ENCODE measurements at places on chromosomes 11 and 22. TPM values are rescaled to one million over a fixed set of nuclear protein-coding genes. Genes with fewer than 3 reads are reported as not detected.

OR51I1 gene
- total RNA-seq: not detected

OTOG gene
- not detected for total RNA-seq

NLRP10 gene
- total RNA-seq: not detected

LAYN gene
- 22.3 TPM for total RNA-seq

OR4B1 gene
- not detected for total RNA-seq

DCDC1 gene
- total RNA-seq: not detected

KCNK7 gene
- total RNA-seq: 12.0 TPM

SHANK2 gene
- total RNA-seq: 11.0 TPM

OR8G5 gene
- not detected for total RNA-seq

BIRC3 gene
- 7.1 TPM for total RNA-seq

TPBGL gene
- total RNA-seq: 1.7 TPM

NUDT22 gene
- total RNA-seq: 38.8 TPM

DRD2 gene
- 0.49 TPM for total RNA-seq

PRR5L gene
- 27.5 TPM for total RNA-seq

TSSK2 gene
- total RNA-seq: not detected

ST14 gene
- 43.2 TPM for total RNA-seq

PDE3B gene
- total RNA-seq: 10.1 TPM

OR4A16 gene
- not detected for total RNA-seq

TNNI2 gene
- not detected for total RNA-seq

VSTM5 gene
- not detected for total RNA-seq

KRTAP5-11 gene
- total RNA-seq: not detected

KIRREL3 gene
- total RNA-seq: not detected

MRGPRX3 gene
- not detected for total RNA-seq

MEI1 gene
- 6.4 TPM for total RNA-seq

CARD16 gene
- 26.8 TPM for total RNA-seq

MMP3 gene
- not detected for total RNA-seq

FGF3 gene
- total RNA-seq: not detected

NTM gene
- total RNA-seq: 4.2 TPM

NOX4 gene
- 9.8 TPM for total RNA-seq

FGF4 gene
- not detected for total RNA-seq

KRTAP5-5 gene
- total RNA-seq: not detected

MMP13 gene
- 0.98 TPM for total RNA-seq

CLMP gene
- 99.4 TPM for total RNA-seq

ADAMTS8 gene
- total RNA-seq: 1.5 TPM

OR10G8 gene
- total RNA-seq: not detected

OR8G1 gene
- not detected for total RNA-seq

PRRG4 gene
- total RNA-seq: 21.1 TPM

UBQLNL gene
- total RNA-seq: 0.98 TPM

AIFM3 gene
- total RNA-seq: not detected

RFPL3 gene
- not detected for total RNA-seq

CEP57 gene
- 43.2 TPM for total RNA-seq

PAX6 gene
- total RNA-seq: not detected

PAMR1 gene
- 46.7 TPM for total RNA-seq

CRYBB2 gene
- total RNA-seq: not detected

KRTAP5-8 gene
- not detected for total RNA-seq

ANO1 gene
- 40.8 TPM for total RNA-seq

SAA2 gene
- total RNA-seq: 19.4 TPM

MICAL2 gene
- 41.7 TPM for total RNA-seq

Data from vagina (tissue), 2 donors.